ENCODE measurements at places on chromosomes 5 and 9.

GRCh38 chr5:32522429-32523143 lies 62.8 kb upstream of the SUB1 start:
- peak; percentile 69 for DNase-seq

GRCh38 chr9:112125951-112126388 lies 49.1 kb downstream of the SUSD1 start:
- no peak for DNase-seq

DNA sequence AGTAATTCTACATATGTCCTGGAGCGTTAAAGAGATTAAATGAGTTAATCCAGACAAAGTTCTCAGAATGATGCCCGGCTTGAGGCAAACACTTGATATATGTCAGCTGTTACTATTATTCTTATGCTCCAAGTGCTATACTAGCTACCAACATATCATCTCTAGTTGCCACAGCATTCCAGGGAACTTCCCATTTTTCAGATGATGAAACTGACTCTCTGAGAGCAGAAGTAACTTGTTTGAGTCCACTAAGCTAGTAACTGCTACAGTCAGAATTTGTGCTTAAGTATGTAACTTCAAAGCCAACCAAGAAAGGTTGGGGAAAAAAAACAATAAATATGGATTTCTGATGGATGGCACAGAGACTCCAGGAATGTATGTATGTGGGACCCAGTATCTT lies 98.1 kb downstream of the CDK5RAP2 start:
- no peak for DNase-seq

- peak; percentile 56 for DNase-seq
Observed at GRCh38 chr5:172860520-172861443, 26.7 kb downstream of the ERGIC1 start.

GRCh38 chr9:76542360-76542759 lies 83.4 kb downstream of the GCNT1 start:
- DNase-seq, result no peak

- no peak for DNase-seq
Observed at GRCh38 chr9:13568405-13568804, 288.9 kb upstream of the MPDZ start.

DNA sequence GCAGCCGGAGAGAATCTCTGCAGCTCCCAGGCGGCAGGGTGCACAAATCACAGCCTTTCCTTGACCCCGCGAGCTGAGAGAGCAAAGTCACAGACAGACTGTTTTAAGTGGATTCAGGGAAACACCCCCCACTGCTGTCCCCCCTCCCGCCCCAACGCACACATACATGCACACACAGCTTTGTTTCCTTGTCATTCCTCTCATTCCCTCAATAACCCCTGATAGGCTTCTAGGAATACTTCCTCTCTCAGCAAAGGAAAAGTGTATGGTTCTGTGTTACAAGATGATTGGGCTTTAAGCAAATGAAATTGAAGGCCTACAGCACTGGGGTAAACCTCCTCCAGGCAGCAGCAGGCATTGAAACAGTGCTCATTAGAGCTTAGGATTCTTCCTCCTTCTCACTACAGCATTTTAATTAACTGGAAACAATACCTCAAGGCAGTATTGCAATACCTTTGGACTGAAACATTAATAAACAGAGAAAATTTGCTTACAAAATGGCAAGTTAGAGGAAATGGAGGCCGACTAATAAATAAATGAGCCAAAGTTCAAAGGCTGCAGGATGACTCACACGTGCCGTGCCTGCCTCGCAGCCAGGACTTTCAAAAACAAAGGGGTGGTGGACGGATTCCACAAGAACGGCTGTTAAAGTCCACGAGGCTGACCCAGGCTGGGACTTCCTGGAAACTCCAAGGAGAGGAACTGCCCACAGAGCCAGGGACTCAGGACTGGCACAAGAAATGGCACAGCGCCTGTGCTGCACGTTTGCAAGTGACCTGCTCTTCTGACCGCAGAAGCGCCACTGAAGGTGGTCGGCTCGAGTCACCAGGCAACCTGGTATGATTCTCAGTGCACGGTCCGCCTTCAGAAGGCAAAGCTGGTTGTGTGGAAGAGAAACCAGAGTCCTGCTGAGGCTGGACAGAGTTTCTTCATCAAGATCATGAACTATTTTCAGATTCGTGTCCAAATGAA lies 236.2 kb downstream of the SYK start:
- peak; percentile 72 for DNase-seq

DNA sequence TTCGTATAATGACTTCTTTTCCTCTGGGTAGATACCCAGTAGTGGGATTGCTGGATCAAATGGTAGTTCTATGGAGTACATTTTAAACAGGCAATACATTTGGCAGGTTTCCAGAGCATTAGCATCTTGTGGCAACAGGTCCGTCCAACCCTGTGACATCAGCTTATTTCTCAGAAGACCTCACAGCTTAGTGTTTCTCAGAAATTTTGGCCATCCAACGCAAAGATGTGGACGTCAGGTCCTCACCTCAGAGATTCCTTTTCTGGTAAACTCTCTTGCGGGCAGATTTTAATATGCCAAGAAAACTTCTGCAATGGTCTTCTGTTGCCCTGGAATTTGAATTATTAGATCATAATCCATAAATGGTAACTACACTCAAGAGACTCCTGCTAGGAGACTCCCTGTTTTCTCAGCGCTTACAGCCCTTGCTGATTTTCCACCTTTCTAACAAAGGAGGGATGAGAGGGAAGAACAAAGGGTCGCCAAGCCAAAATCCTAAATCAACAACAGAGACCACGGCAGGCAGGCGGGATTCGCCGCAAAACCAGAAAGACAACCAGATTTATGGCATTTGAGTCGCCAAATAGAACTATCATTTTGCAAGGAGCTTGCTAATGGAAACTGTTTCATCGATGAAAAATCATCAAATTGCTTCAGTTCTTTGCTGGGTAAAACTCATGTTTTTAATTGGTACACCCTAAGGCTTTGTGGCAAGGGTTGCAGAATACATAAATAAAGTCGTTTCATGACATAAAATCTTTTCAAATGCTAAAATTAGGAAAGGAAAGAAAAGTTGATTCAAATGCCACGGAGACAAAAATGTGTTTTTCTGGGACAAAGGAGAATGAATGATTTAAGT lies 34.1 kb upstream of the PLPP1 start:
- DNase-seq, result no peak

DNA sequence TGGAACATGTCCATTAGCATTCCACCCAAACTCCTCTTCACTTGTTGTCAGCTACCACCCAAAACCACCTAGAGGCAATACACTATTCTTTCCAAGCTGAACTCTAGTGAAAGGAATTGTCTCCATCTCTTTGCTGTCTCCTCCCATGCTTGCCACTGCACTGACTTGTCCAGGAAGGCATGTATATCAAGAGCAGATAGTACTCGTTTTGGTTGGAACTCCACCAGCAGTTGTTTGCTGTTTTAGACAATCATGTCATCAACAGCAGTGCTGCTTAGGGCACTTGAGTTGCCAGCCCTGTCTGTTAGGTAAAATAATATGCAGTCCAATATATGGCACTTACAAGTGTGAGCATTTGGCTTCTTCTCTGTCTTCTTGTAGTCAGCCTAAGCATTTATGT lies 80.0 kb upstream of the SAP30L start:
- DNase-seq, result no peak

DNA sequence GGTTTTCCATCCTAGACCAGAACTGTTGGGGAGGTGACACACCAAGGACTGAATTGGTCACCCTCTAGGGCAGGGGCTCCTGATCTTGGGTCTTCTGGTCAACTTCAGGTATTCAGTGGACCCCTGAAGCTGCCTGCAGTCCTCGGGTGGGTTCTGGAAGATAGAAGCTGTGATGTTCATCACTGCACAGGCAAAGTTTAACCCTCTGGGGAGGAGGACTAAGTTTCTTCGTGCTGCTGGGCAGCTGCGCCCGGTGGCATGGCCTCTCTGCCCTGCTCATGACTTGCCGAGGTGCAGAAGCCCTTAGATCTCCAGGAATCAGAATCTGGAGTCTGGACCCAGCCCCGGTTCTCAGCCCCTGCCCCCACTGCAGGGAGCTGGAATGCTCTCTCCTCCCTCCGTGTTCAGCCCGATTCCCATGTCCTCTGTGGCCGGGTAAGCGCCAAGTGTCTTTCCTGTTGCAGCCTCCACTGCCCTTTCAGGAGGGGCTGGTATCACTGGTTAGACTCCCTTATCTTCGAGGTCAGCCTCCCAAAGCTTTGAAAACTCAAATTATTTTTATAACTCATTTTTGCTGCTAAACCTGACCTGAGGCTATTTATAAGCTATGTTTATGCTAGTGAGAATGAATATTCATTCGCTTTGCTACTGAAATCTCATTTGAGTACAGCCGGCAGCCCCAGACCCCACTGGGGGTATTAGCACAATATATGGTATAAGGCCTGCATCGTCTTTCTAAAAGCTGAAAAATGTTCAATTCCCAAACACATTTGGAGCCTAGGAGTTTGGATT lies 1.7 kb downstream of the LAMC3 start:
- no peak for DNase-seq

- no peak for DNase-seq
Observed at GRCh38 chr9:116605060-116605459, 82.0 kb upstream of the TRIM32 start.

- DNase-seq, result no peak
Observed at GRCh38 chr9:114388764-114389375, 1.1 kb upstream of the AKNA start.

DNA sequence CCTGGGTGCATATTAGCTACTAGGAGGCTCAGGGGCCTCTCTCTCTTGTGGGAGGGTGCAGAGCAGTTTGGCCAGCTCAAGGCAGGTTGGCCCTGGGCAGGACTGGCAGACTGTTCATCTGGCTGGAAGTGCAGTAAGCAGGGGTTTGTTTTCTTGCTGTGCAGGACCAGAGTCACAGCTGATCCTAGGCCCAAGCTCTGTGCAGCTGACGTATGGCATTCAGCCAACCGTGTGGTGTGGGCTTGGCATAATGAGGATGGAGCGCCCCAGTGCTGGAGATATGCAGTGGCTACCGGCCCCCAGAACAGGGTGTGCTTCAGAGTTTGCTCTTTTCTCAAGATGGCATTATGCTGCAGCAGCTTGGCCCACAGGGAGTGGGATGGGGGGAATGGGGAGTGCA lies 31.0 kb upstream of the PHF24 start:
- DNase-seq, result no peak

- no peak for DNase-seq
Observed at GRCh38 chr5:28729067-28729466, 1690.7 kb upstream of the CDH9 start.
